Neuronal stem cell (in vitro differentiated cells): ENCODE measurements at places on chromosomes 2 and 18.

GRCh38 chr2:71923143-71923525 is 224.5 kb downstream of the CYP26B1 start:
- no peak for DNase-seq

DNA sequence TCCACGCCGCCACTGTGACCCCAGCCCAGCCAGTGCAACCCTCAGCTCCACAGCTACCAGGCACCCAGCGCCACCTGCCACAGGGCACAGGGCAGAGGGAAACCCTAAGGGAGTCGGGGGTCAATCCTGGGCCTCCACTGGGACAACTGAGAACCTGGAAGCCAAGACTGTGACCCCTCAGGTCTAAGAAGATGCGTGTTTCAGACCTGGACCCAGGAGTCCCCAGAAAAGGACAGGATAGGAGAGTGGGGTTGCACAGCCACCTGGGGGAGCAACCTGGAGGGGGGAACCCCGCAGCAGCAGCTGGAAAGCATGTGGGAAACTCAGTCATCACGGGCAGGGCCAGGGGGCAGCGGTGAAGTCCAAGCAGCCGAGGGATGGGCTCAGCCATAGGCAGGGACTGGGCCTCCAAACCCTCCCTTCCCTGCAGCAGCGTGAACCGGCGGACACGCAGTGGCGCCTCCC is 4.1 kb downstream of the ESPNL start:
- DNase-seq: no peak

GRCh38 chr2:164068063-164068462 is 332.3 kb upstream of the FIGN start:
- DNase-seq: no peak

DNA sequence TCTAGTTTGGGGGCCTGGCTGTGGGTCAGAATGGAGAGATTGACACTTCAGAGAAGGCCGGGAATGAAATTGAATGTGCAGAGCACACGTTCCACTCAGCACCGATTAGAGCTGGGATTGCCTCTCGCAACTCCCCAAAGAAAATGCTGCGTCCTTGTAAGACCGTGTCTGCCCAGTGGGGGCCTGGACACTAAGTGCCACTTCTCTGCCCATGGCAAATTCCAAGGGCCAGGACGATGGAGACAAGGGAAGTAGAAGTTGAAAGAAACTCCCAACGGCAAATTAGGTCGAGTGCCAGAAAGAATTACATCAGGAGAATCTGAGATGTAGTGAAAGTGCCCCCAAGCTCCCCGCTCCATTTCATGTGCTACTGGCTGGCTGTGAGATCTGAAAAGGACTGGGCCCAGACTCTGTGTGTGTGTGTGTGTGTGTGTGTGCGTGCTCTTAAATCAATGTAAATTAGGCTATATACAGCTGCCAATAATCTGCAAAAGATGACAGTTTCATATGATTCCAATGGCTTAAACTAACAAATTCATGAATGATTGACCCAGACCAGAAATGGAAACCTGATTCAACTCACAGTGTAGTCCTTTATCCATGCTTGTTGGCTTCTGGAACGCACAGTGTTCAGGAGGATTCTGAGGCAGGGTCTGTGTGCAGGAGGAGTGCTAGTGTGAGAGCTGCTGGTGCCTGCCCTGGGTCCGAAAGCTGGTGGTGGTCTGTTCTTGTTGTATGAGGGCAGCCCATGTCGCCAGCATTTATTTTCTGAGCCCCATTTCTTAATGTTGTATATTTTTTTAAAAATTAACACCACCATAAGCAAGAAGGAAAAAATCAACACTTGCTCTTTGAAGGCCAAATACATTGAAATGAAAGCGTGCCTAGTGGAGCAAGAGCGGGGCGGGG is 234.3 kb downstream of the AGAP1 start:
- DNase-seq: no peak

- DNase-seq: no peak
Measured at GRCh38 chr2:83665894-83666293, 793.2 kb downstream of the SUCLG1 start.

- DNase-seq: peak; percentile 29
Measured at GRCh38 chr2:237774811-237775553, 23.6 kb upstream of the RBM44 start.

GRCh38 chr2:16206191-16206944 is 266.0 kb downstream of the MYCN start:
- no peak for DNase-seq

- no peak for DNase-seq
Measured at GRCh38 chr18:65852273-65852672, 101.5 kb downstream of the CDH7 start.

GRCh38 chr2:11344342-11344955 is at the start of gene ROCK2:
ROCK2 (minus strand) TSS chr2:11344636; CDS start chr2:11344136, 500 bp downstream.
- DNase-seq: peak; percentile 86

GRCh38 chr2:175366815-175367214 is 185.3 kb upstream of the ATP5MC3 start:
- peak; percentile 41 for DNase-seq

DNA sequence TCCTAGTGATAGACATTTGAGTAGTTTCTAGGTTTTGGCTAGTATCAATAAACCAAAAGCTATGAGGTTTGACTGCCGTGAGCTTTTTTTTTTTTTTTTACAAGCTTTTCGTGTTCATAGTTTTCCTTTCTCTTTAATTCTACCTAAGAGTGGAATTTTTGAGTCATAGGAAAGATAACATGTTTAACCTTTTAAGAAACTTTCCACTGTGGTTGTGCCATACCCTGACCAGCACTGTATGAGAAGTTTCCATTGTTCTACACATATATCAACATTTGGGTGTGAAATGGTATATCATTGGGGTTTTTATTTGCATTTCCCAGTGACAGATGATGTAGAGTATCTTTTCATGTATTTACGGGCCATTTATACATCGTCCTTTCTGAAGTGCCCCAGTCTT is 31.7 kb downstream of the UBE2F start:
- no peak for DNase-seq

DNA sequence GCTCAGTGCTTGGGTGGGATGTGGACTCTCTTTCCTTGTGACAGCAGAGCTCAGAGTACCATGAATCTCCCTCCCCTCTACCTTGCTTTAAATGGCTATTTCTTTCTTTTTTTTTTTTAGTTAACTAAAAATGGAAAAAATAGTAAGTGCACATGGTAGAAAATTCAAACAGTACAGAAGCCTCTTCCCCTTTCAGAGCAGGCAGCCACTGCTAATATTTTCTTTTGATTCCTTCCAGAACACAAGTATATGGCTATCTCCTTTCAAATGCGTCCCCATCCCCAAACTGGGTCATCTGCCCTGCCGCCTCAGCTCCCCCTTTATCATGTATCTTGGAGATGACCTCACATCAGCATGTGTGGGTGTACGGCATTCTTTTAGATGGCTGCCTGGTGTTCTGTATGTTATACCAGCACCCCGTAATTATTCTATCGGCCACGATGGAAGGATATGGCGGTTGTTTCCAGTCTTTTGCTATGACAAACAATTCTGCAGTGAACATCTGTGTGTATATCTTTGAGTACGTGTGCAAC is 70.5 kb upstream of the DLX2 start:
- DNase-seq: no peak

DNA sequence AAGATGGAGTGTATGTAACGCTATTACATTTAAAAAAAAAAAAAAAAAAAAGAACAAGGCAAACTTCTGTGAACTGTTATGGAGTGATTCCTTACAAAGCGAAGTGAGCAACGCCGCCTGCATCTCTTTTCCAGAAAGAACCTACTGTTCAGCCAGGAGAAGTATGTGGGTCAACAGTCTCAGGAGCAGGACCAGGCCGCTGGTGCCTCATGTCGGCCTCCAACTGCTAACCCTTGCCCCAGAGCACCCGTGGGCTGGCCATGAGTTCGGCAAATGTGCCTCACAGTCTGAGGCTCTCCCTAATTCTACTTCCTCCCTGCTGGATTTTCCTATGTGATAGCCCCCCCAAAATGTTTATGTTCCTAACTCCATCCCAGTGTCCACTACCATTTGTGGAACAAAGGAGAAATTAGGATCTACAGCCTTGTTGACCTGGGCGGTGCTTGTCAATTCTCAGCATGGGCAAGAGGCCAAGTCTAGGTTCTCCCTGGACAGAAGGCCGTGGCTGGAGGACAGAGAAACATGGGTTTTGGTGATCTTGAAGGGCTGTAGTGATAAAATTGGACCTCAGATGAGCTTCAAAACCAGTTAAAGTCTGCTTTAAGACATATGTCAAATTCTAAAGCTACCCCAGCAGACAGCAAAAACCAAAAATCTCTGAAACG is 15.9 kb downstream of the FAM168B start:
- no peak for DNase-seq

DNA sequence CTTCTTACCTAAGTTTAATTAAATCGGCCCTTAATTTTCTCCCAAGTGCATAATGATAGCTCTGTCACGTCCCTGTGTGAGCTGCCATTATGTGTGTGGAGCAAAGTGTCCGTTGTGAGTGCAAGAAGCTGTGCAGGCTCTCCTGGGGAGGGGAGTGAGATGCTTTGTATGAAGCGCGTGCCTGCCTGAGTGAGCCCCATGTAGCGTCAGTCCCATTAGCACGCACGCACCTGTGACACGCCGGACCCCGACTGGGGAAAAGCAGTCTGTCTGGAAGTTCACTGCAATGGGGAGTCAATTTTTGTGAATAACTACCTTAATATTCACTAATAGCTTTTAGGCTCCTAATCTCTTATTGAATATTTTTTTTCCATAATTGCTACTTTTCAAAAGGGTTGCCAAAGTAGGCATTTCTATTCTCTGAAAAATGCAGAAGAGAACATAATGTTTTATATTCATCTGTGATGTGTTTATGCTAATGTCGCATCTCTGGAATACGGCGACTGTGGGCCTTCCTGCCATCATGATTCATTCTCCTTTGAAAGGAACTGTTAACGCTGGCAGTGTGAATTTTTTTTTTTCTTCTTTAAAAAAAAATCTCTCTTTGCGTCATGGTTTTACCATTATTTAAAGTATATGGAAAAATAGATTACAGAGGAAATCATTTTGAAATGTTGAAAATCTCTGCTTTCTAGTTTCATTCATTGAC is 157.7 kb downstream of the COL4A4 start:
- DNase-seq: no peak

GRCh38 chr2:216495656-216496055 is 3.0 kb upstream of the RPL37A start:
- no peak for DNase-seq

DNA sequence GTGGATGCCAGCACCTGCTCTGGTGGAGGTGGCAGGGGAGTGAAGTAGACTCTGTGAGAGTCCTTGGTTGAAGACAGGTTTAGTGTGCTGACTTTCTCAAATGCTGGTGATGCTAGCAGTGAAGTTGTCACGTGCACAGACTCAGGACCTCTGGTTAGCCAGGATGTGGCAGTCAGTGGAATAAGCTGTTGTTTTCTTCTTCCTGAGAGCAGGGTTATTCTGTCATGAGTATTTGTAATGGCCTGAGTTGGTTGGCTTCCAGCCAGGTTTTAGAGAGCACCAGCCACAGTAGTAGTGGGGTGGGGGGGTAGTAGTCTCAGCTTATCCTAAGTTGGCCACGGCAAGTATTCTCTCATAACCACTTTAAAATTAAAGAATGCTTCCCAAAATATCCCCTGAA is 238.5 kb upstream of the FBXO11 start:
- no peak for DNase-seq

- no peak for DNase-seq
Measured at GRCh38 chr2:145267451-145267850, 747.5 kb upstream of the ZEB2 start.

- DNase-seq: no peak
Measured at GRCh38 chr2:151269798-151270568, 8.3 kb upstream of the RBM43 start.

DNA sequence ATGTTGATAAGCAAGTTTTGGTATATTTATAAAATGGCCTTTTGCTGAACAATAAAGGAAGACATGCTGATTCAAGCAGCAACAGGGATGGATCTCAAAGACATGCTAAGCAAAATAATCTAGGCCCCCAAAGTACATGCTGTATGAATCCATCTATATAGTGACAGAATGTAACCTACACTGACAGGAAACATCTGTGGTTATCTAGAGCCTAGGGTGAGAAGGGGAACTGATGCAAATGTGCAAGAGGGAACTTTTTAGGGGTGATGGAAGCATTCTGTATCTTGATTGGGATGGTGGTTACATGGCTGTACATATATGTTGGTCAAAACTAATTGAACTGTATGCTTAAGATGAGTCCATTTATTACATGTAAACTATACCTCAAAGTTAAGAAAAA is 24.2 kb downstream of the CNRIP1 start:
- DNase-seq: no peak

DNA sequence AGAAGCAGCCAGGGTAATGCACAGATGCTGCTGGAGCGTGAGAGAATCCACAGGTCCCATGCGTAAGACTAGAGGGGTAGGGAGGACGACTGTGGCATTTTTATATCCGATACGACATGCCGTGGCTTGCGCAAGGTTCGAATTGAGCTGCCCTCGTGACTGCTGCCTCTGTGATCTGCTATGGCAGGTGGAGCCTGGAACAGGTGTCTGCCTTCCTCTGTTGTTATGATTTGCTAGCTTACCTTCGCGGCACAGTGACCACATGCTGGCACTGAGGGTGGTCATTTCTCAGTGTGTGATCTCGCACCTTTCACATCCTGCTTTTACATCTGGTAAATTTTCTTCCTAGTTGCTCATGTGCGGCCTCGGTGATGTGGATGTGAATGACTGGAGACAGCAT is 240.2 kb downstream of the ALPK2 start:
- DNase-seq: no peak

DNA sequence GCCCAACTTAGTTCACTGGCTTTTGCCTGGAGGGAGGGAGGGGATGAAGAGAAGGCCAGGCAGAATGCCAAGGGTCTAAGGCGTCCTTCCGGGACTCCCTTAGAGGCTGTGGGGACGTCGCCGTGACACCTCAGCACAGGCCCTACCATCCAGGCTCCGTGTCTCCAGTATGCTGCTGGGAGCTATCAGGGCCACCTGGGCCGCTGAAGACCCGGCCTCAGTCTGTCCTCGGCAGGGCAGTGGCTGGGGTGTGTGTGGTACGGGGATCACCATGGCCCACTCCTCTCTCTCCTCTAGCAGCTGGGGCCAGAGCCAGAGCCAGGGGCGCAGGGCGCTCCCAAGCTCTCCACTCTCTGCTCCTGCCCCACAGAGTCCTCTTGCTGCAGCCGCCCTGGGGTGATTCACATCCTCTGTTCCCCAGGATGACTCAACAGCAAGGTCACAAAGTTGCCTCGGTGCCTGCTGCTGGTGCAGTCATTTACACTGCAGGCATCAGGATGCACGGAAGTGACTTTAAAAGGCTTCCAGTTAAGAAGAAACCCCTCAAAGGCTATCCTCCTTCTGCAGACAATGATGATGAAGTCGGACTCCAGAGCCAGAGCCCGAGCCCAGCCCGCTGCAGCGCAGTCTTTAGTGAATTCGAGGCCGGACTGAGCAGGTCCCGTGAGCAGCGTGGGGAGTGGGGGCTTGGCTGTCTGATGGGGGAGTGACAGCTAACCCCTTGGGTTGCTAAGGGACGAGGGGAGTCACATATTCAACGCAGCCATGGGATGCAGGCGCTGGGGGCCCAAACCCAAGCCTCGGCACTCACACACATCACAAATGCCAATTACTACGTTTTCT is 31.9 kb downstream of the SNORC start:
- no peak for DNase-seq
